ENCODE measurements at places on chromosomes 12 and 14.

GRCh38 chr14:23148591-23149249, 29.7 kb upstream of the CEBPE start:
- no peak for DNase-seq

- no peak for DNase-seq
These were observed 1.4 kb downstream of the ATF1 start for GRCh38 chr12:50765095-50765911.

DNA sequence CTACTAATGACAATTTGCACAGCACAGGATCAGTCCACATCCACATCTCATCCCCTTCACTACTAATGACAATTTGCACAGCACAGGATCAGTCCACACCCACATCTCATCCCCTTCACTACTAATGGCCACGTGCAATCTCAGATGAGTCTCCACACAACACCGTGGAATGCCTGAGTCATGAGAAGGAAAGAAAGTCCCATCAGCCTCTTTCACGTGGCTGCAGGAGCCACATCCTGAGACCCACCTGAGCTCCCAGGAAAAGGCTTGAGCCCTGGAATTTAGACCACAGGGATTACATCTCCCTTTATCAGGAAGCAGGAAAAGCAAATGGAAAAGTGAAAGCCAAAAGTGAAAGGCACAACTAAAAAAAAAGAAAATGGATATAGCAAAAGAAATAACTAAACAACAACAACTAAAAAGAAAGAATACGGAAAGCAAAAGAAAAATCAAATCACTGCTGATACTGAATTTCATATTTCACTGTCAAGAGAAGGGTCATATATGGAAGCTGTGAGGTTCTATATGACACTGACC, 1300.5 kb downstream of the TMEM121 start:
- no peak for DNase-seq

DNA sequence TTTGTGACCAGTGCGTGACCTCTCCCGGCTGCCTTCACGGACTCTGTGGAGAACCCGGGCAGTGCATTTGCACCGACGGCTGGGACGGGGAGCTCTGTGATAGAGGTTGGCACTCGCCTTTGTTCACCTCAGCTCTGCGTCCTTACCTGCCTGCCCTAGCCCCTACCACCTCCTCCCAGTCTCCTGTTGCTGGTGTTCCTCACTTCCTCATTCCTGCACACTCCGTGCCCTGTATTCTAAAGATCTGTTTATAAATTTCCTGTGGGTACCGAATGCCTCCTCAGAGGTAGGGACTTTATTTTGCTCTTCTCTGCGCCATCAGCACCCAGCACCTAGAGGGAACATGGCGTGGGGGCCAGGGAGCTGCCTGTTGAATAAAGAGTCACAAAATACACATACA, 2.3 kb downstream of the DLK1 start:
- DNase-seq = no peak

GRCh38 chr12:83630526-83630925, 943.8 kb downstream of the TMTC2 start:
- no peak for DNase-seq

- DNase-seq = no peak
These were observed 466.5 kb downstream of the PRKD1 start for GRCh38 chr14:29461101-29461500.

DNA sequence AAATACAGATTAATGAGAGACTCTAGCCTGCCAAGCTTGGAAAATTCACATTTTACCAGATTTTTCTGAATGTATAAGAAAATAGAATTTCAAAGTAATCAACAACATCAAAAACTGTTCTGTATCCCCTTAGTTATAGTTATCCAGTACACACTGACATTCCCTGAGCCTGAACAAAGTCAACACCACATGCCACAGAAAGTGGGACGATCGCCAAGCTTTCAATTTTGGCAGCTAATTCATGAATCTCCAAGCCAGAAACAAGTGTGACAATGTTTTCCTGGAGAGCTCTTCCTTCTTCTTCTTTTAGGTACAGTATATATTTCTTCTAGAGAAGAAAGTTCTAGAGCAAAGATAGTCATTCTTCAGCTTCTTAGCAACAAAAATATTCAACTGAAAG, 290.2 kb downstream of the PRKD1 start:
- peak; percentile 82 for DNase-seq

GRCh38 chr14:26702721-26703230, 104.9 kb upstream of the NOVA1 start:
- DNase-seq = no peak

DNA sequence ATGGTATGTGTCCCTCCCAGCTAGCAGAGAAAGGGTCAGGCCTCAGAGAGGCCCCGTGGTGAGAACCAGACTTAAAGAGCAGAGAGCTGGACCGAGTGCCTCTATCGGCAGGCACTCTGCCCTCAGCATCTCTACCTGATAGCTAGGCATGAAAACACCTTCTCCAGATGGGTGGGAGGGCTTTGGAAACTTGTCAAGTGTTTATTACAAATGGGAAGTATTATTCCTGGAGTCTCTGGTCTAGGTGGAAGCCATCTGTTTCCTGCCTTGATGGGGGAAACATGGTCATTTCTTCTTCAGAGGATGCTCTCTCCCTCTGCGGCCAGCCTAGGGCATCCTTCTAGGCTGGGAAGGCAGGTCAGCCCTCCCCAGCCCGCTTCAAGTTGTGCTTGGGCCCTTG, 2.3 kb downstream of the TMEM63C start:
- DNase-seq = no peak

DNA sequence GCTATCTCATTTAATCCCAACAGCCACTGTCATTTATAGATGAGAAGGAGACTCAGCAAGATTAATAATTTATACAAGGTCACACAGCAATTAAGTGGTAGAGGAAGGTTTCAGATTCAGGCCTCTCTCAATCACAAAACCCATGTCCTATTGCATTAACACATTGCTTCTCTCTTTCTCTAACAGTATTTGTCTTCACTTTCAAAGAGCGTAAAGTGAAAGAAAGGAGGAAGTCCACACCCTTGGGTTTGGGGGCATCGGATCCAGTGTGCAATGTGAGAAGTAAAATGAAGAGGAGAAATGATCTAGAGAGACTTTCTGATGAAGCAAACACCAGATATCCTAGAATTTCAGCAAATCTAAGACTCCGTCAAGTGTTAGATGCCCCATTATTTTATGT, 7.0 kb upstream of the VRK1 start:
- no peak for DNase-seq

DNA sequence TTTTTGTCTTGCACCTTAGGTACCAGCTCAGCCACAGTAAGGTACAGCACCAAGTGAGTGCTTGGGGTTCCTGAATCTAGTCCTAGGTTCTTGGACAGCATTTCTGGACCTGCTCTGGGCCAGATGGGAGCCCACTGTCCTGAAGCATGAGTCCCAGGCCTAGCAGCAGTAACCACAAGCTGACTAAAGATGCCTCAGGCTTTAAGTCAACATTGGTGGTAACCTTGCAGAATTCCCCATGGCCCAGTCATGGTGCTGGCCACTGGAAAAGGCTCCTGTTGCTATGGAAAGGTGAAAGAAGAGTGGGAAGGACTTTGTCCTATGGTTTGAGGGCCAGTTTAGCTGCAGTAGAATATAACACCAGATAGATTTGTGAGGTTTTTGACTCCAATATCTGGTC, 86.9 kb upstream of the CLEC14A start:
- no peak for DNase-seq

DNA sequence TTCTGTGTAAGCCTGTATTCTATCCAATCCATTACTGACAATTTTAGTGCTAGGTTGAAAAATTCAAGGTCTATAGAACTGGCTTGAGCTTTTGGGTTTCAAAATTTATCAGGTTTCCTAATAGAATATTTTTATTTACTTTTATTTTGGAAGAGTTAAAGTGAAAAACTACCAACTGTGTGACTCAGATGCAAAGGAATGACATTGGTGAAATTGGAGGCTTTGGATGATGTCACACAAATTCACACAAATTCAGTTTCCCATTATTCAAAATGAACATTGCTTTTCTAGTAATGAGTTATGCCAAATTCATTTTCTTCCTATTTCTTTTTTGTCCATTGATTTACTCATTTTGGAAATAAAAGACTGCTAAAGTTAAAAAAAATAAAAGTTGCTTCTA, 186.9 kb downstream of the ALX1 start:
- DNase-seq = no peak

DNA sequence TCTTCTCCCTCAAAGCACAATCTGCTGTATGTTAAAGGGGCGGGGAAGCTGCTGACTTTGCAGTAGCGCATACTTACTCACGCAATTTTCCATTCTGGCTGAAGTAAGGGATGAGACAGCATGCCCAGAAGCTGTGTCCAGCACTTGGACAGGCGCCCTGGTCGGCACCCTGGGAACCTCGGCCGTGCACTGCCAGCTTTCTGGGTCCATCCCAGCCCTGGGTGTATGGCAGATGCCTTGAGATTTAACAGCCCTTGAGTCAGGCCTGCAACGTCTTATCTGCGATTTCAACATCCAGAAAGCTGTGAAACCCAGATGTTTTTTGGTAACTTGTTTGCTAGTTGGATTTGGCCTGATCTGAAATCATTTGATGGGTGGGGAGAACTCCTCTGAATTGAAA, 16.1 kb downstream of the EML1 start:
- DNase-seq = peak; percentile 59

DNA sequence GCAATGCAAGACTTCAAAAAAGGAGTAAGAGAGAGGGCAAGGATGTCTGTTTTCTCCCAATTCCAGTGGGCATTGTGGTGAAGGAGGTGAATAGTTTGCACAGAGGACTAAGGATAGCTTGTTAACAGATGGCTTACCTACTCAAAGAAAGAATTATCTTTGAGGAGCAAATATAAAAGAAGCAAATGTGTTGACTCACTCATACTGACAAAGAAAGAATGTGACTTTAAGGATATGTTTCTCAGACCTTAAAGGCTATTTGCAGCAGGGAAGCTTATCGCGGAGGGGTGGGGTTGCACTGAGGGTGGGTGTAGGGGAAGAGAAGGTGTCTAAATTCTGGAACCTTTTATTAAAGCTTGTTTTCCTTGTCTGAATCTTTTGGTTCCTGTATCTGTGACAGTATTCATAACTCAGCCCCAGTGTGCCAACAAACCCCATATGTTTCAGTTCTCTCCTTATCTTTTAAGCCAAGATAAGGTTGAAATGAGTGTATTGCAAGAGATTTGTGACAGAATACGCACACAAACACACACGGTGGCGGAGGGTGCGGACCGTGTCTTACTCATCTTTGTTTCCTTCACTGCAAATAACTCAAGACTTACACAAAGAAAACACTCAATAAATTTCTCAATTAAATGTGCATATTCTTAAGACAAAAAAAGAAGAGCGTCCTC, 146.4 kb upstream of the ARID2 start:
- DNase-seq = no peak

- DNase-seq = no peak
These were observed 19.9 kb downstream of the PRPF39 start for GRCh38 chr14:45103806-45104205.

DNA sequence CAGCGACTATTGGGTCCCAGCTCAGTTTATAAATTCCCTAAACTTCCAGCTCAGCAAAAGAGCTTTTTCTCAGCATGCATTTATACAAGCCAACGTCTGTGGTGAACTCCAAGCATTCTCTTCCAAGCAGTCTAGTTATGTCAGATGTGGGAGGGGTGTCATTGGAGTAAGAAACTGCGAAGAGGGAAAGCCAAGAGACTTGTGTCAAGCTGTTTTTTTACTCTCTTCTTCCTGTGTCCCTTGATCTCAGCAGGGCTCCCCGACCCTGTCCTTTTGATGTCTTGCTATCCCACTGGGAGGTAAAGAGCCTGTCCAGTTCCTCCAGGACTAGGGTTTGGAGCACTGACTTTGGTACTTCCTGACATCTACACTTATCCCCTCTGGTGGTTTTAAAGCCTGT, 69.0 kb downstream of the PPM1H start:
- DNase-seq = no peak

GRCh38 chr12:18897823-18898222, 159.9 kb downstream of the CAPZA3 start:
- DNase-seq = no peak

- DNase-seq = no peak
These were observed 166.7 kb downstream of the RAD51B start for GRCh38 chr14:67986131-67986841.

DNA sequence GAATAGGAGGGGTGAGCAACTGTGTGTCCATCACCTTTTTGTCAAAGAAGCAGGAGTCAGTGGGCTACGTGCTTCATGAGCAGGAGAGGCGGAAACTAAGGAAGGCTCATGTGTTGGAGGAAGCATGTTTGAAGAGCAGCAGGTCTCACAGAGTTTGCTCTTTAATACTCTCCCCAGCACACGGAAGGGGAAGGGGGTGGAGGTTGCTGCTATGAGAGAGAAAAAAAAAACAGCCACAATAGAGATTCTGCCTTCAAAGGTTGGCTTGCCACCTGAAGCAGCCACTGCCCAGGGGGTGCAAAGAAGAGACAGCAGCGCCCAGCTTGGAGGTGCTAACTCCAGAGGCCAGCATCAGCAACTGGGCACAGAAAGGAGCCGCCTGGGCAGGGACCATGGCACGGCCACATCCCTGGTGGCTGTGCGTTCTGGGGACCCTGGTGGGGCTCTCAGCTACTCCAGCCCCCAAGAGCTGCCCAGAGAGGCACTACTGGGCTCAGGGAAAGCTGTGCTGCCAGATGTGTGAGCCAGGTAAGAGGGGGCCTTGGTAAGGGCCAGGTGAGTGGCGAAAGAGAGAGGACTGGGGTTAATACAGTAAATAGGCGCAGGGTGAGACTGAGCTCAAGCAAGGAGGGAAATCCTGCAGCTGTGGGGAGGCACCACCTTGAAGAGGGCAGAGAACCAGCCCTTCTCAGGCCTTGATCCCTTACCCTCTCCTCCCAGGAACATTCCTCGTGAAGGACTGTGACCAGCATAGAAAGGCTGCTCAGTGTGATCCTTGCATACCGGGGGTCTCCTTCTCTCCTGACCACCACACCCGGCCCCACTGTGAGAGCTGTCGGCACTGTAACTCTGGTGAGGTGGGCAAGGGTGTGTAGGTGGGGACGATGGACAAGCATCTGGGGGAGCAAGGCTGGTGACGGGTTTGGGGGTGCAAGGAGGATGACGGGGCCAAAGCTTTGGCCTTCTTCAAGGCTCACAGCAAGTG, at the start of gene CD27:
CD27 (plus strand) TSS at position 252 of the 985 bp plus-strand sequence; CDS start at position 393, 141 bp downstream.
- no peak for DNase-seq

DNA sequence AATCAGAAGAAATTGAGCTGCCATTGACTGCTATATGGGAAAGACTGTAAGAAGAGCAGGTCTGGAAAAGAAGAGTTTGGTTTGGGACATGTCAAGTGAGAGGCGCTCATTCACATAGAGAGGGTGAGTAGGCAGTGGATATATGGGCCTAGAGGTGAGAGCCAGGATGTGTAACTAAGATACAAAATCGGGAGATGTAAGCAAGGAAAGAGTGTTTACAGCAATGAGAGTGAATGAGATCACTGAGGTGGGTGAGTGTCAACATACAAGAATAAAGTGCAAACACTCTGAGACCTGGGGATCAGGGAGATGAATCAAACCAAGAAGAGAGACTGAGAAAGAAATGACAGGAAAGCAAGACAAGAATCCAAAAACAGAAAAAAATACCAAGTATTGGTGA, 58.0 kb upstream of the RTRAF start:
- no peak for DNase-seq

- DNase-seq = peak; percentile 22
These were observed 48.2 kb downstream of the MBIP start for GRCh38 chr14:36271939-36272907.

GRCh38 chr14:72401632-72402376, 469.6 kb downstream of the RGS6 start:
- DNase-seq = no peak
